G401 (cell line): ENCODE measurements at places on chromosomes 5 and 9.

- peak; percentile 36 for DNase-seq
Observed at GRCh38 chr5:177447611-177448243, 1.1 kb downstream of the PRR7 start.

- no peak for DNase-seq
Observed at GRCh38 chr9:114756920-114757319, 48.9 kb downstream of the TNFSF15 start.

- no peak for DNase-seq
Observed at GRCh38 chr9:137434498-137435380, 6.4 kb downstream of the ENTPD8 start.

- peak; percentile 65 for DNase-seq
Observed at GRCh38 chr9:6870650-6871477, 113.1 kb downstream of the KDM4C start.

GRCh38 chr5:40474250-40474649 lies 205.5 kb upstream of the PTGER4 start:
- no peak for DNase-seq

DNA sequence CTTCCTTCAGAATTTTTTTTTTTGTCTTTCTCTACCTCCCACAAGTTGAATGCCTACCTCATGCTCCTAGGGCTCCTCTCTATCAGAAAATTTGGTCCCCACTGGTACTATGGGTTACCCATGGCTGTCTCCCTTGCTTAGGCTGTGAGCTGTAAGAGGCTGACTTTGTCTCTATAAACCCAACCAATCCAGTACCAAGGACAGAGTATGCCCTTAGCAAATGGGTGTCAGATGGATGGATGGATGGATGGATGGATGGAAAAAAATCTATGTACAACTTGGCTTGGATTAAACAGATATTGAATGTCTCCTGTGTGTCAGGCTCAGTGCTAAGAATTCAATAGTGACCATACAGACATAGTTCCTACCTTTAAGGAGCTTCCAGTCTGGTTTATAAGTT lies 398.2 kb upstream of the TRPC7 start:
- no peak for DNase-seq

DNA sequence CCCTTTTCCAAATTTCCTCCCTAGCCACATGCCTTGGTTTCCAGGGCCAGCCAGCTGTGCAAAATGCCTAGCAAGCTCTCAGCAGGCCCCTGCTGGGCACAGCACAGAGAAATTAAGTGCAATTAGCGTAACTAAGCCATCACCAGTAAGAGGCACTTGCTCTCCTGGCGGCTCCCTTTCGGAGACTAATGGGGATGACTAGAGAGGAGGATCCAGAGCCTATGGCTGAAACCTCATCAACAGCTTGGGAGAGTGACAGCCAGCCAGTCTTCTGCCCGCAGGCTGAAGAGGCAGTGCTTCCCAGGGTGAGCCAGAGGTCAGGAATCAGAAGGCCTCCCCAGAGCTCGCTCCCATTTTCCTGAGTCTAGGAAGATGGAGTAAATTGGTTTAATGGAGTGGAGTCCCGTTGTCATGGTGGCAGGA lies 108.4 kb downstream of the KCNIP1 start:
- no peak for DNase-seq

DNA sequence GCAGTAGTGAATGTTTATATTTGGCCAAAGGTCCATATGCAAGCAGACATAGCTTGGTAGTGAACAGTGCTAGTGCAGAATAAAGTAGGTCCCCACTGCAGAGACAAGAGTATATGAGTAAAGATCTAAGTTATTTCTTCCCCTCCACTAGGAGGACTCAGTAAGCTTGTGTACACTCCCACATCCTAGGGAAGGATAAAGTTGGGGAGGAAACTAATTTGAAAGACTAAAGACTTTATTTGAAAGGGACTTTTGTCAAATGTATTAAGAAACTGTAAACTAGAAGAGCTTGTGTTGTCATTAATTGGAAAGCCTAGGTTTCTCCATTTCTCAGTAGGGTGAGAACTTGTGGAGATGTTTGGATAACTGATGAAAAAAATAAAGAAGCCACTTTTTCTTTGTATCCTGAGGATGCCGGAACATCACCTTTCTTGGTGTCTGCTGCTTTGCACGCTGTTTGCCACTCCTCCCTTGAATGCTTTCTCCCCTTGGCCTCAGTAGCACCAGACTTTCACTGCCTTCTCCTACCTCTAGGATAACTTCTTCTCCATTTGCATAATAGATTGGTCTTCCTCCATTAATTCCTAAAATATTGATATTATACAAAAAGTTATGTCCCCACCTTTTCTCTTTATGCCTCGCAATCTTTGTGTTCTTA lies 329.0 kb downstream of the PARP8 start:
- no peak for DNase-seq

- DNase-seq: no peak
Observed at GRCh38 chr5:137696481-137696880, 39.4 kb downstream of the KLHL3 start.

- DNase-seq: no peak
Observed at GRCh38 chr5:176513788-176514187, 23.4 kb downstream of the RNF44 start.

- DNase-seq: no peak
Observed at GRCh38 chr9:122820490-122820845, 7.9 kb downstream of the PDCL start.
